ENCODE measurements at places on chromosomes 16 and 17.

DNA sequence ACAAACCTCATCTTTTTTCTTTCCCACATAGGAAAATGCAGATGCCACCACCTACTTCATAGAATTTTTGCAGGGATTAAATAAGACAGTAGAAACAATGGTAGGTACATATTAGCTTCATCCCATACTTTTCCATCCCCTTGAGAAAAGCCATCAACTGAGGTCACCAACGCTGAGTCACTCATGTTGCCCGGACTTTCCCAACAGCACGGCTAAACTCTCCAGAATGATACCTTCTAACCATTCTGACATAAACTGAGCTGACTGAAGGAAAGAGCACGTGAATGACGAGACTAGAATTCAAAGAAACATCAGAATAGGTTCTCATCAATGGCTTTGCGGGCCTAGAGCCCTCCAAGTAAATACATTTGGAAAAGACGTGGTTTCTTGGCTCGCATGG, 146.0 kb upstream of the RCVRN start:
- DNase-seq: no peak

DNA sequence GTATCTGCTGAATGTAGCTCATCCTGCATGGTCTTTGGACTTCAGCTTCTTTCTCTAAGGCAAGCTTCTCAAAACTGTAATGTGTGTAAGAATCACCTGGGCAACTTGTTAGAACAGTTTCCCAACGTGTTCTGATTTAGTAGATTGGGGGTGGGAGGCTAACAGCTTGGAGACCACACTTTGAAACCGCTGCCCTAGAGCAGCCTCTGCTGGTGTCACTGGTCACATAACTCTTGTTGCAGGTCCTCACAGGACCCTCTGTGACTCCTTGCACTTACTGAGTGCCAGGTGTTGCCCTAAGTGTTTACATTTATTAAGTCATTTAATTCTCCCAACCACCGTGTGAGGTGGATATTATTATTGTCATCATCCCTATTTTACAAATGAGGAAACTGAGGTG, 9.9 kb downstream of the SLC35G3 start:
- no peak for DNase-seq

DNA sequence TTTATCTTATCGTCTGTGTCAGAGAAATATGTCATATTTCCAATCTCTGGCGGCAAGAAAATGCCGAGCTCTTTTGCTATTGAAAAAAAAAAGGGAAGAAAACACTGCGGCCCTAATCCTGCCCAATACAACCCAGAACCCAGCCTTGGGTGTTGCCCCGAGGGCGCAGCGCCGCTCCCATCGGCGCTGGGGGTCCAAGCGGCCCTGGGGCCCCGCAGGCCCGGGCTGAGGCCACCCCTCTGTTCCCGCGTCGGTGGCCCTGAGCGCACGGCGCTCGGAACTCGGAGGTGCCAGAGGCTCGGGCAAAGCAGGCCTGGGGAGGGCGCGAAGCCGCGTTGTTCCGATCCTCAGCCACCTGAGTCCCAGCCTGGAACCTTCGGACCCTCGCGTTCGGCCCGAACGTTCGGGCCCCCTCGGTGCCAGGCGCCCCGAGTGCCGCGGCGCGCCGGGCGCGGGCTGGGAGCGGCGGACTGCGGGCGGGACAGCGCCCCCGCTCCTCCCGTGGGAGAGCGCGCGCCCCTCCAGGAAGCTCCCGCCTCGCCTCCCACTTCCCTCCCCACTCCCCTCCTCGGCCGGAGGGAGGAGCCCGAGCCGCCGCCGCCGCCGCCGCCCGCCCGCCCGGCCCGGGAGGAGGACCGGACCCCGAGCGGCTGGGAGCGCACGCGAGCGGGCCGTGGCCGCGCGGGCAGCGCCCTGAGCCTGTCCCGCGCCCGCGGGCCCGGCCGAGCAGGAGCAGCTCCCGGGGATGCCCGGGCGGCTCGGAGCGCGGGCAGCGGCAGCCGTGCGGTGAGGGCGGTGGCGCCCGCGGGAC, at the start of gene CPNE2:
Gene CPNE2, plus strand, starts transcription at position 609 of the 811 bp plus-strand sequence. CDS start 18,160 bp downstream, outside the sequence.
- DNase-seq: peak; percentile 14

- peak; percentile 42 for DNase-seq
Observed at GRCh38 chr16:86016201-86016965, 117.4 kb downstream of the IRF8 start.

GRCh38 chr17:47221154-47221553, 12.0 kb downstream of the MYL4 start:
- no peak for DNase-seq

GRCh38 chr16:12148120-12148519, 171.6 kb downstream of the SNX29 start:
- no peak for DNase-seq

DNA sequence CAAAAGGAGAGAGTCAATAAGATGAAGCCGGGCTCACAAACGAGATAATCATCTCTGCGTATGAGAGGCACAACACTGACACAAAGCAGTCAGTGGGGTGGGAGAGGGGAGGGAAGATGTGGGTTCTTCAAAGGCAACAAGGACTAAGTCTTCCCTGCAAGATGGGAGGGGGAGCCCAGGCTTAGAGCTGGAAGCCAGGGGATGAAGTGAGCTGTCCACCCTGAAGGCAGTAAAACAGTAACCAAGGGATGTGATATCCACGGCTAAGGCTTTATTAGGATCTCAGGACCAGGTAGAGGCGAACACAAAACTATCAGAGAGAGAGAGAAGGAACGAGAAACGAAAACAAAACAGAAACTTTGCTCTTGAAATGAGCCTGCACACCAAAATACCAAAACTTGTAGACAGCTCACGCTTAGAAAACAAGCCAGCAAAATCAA, 115.9 kb downstream of the DYNLRB2 start:
- no peak for DNase-seq

- DNase-seq: no peak
Observed at GRCh38 chr16:53115047-53115446, 60.3 kb downstream of the CHD9 start.

DNA sequence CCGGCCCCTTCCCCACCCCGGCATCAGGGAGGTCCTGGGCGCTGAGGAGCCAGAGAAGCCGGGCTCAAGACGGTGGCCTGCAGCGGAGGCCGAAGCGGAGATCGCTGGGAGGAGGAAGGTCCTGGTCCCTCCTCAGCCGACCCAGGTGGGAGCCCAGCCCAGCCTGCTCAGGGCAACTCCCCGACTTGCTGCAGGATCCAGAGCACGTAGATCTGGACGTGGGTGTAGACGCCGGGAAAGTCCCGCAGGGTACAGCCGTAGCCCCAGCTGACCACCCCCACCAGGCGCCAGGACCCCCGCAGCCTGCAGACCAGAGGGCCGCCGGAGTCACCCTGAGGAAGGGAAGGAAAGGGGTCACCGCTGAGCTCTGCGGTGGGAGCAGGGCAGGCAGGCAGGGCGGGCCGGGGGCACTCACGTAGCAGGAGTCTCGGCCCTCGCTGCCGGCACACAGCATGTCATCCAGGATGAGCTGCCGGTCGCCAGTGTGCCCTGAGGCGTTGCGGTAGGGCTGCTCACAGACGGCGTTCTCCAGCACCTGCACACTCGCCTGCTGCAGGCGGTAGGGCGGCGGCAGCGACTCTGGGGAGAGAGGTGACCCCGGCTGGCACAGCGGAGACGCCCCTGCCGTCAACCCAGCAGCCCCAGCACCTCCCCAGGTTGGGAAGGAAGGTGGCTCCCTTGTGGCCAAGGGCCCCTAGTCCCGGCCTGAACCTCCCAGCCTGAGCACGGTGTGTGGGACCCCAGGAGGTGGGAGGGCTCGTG, 5.4 kb downstream of the TPSD1 start:
- no peak for DNase-seq

- no peak for DNase-seq
Observed at GRCh38 chr16:72372087-72373045, 200.4 kb upstream of the PMFBP1 start.

- DNase-seq: peak; percentile 38
Observed at GRCh38 chr16:67155295-67156142, 4.2 kb downstream of the TRADD start.

DNA sequence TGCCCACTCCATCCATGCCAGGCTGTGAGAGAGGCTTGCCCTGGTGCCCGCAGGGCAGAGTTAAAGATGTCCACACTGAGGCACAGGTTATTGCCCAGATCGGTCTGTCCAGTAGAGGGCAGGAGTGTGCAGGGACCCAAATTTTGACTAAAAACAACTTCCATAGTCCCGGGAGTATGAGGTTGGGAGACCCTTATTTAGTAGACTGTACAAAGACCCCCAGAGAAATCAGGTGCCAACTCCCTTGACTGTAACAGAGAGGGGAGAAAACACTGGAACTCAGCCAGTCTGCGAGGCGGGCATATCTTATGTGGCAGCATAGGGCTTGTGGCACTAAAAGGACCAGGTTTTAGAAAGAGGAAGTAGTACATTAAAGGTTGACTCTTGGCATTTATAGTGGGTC, 43.4 kb downstream of the HNF1B start:
- DNase-seq: no peak

DNA sequence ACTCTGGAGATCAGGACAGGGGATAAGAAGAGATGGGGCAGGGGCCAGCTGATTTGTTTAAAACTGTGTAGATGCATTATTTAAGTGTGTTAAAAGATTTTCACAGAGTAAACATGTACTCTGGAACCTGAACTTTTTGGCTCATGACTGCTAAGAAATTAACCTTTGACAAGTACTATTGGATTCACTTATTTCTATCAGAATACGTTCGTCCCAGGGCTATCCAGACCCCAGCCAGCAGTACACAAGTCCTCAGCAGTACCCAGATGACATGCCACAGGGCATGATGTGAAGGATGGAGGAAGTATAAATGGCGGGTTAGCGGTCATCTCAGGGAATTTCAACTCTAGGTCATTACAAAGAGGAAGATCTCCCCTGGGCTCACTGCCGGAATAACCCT, 253.7 kb downstream of the STX8 start:
- no peak for DNase-seq

- DNase-seq: no peak
Observed at GRCh38 chr17:49029801-49030200, 32.6 kb downstream of the IGF2BP1 start.

DNA sequence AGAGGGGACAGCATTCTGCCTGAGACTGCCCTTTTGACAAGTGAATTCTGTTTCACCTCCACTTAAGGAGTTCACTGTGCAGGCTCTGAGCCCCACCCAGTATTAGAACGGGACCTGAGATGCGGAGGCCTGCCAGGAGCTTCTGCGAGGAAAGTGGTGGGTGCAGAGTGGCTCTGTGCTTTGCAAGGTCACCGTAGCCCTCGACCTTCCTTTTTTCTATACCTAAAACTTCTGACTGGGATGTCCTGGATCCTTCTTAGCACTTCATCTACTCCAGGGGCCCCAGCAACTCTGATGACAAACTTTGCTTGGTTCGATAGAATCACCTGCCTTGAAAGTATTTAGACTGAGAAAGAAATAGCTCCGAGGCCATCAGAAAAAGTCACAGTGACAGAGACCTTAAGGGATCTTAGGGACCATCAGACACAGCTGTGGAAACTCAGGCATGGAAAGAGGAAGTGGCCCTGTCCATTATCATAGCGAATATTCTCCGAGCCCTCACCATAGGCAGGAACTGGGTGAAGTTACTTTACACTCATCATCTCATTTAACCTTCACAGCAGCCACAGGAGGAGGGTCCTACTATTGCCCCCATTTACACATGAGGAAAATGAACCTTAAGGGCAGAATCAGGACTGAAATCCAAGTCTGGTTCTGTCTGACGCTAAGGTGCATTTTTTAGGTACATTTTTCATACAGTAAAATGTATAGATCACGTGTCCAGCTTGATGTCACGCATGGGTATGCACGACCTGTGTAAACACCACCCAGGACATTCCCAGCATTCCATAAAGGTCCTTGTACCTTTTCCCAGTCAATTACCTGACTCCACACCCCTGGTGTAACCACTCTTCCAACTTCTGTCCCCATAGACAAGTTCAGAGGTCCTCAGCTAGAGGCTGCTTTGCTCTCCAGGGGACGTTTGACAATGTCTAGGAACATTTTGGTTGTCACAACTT, 676 bp upstream of the KRT13 start:
- DNase-seq: no peak

DNA sequence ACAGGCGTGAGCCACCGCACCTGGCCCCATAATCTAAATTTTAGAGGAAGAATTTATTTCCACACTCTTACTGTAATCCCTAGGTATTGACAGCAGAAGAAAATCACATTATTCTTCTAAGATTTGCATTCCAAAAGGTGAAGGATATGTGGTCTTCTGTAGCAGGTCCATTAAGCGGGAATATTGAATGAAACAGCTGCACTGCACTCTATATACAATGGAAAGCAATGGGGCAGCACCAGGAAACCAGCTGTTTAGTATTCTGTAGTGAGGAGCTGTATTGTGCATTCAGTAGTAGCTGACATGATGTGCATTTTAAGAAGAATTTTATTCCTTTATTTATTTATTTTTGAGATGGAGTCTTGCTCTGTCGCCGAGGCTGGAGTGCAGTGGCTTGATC, 49.6 kb downstream of the PSMD12 start:
- no peak for DNase-seq

DNA sequence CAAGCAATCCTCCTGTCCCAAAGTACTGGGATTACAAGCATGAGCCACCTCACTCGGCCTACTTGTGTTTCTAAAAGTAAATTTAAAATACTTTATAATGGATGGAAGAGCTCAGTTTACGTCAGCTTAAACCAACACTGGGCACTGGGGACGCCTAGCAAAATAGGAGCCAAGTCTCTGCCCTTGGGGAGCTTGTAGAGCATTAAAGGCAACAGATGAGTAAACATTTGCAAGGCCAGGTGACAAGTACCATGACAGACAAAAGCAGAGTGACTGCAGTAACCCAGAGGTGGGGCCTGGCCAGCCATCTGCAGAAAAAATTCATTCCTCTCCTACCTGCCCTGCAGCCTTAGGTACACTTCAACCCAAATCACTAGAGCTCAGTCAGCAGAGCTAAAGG, 12.1 kb upstream of the NLK start:
- peak; percentile 19 for DNase-seq

GRCh38 chr17:63932721-63933120, 590 bp upstream of the CD79B start:
- DNase-seq: no peak

DNA sequence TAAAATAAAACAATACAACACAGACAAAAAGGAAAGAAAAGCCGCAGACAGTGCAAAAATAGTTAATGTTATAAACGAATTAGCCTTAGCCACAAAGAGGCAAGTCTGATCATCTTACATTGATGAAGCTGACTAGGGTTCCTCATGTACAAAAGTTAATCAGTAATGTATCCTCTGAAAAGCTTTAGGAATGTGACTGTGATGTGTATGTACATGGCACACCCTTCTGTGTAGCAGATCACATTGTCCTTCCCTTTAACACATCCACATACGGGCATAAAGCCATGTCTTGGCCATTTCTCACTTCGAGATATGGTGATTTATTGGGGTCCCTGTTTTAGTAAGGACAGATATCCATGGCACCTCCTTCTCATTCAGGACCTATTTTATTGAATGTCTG, 1327.5 kb upstream of the CDH8 start:
- DNase-seq: no peak

DNA sequence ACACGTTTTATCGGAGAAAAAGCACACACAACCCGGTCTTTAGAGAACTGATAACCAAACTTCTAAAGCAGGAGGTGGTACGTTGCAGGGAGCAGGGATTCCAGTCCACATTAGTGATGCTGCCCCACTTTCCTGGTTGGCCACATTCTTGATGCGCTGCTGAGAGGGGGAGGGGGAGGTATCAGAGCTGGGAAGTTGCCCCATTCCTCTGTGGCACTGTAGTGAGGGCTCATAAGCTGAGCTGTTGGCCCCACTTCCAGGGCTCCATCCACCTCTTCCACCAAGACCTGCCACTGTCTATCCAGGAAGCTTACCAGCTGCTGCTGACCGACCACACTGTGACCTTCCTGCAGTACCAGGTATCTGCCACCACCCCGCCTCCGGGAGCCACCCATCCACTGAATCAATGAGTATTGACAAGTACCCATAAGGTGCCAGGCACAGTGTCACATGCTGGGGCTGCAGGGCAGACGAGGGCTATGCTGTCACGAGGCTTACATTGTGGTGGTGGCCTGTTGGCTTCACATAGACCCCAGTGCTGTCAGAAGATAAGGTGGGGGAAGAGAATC, 1.1 kb downstream of the TSEN54 start:
- DNase-seq: no peak

Data from NCI-H1105 (cell line).